ENCODE measurements at places on chromosomes 6 and 20.

- no peak for DNase-seq
Observed at GRCh38 chr6:36337814-36338213, 1.1 kb upstream of the BNIP5 start.

GRCh38 chr20:33551778-33552177 is 61.9 kb downstream of the CBFA2T2 start:
- DNase-seq: no peak

GRCh38 chr6:33813990-33814985 is 10.5 kb upstream of the MLN start:
- DNase-seq: no peak

- no peak for DNase-seq
Observed at GRCh38 chr20:1748777-1749176, 91.2 kb upstream of the SIRPG start.

DNA sequence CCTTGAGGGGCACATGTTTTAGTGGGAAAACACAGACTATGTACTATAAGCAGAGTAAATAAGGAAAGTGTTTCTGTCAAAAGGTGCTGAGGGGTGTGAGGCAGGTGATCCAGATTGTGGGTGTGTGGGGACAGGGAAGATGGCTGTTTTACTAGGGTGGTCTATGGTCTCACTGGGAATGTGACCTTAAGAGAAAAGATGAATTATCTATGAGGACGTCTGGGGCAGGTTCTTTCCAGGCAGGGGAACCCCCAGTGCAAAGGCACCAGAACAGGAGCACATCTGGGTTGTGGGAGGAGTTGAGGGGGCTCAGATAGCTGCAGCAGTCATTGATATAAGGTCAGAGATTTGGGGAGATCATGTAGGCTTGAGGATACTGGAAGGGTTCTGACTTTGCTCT is 18.2 kb upstream of the POLR1H start:
- no peak for DNase-seq
